Kidney (tissue), 22 donors: ENCODE measurements at places on chromosomes 11 and 22. TPM values are rescaled to one million over a fixed set of nuclear protein-coding genes. Genes with fewer than 3 reads are reported as not detected.
A peak's percentile ranks its signal among the peaks of the same experiment; 100 is the strongest.

The VPREB3 gene
- 1.3 TPM for polyA plus RNA-seq

DNA sequence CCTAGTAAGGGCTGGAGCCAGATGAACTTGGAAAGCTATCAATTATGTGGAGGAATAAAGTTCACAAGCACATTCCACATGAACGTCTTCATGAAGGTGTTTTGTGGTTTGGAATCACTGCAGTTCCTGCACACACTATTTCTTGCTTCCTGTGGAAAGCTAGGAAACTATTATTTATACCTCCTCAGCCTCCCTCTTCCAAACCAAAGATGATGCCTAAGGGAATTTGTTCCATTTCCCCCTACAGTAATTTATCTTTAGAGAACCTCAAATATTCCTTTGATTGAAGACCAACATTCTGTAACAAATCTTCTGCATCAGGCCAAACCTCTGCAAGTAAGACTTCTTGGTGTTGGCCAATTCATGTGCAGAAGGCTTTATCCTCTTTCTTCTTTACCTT, 115.8 kb upstream of the ARHGAP20 start:
- H3K4me1 ChIP-seq, result no peaks in the 10 kb centered on the region
- H3K27me3 ChIP-seq, result no peaks in the 10 kb centered on the region

- DNase-seq, result no peak
- H3K27ac ChIP-seq, result no peak overlapping the region
- H3K4me1 ChIP-seq, result peaks cover 6% of the 10 kb centered on the region
- no peaks in the 10 kb centered on the region for H3K36me3 ChIP-seq
Observed at GRCh38 chr11:94142308-94143281, 14.0 kb downstream of the PANX1 start.

- H3K27ac ChIP-seq, result no peak overlapping the region
- no peaks in the 10 kb centered on the region for H3K36me3 ChIP-seq
- no peaks in the 10 kb centered on the region for H3K27me3 ChIP-seq
- no peak for DNase-seq
- H3K4me3 ChIP-seq, result no peak overlapping the region
Observed at GRCh38 chr11:3115321-3115720, 49.8 kb downstream of the OSBPL5 start.

The CENATAC gene
- 19.8 TPM for polyA plus RNA-seq

GRCh38 chr11:77517226-77517625, 43.3 kb upstream of the PAK1 start:
- H3K4me1 ChIP-seq, result no peaks in the 10 kb centered on the region
- H3K27me3 ChIP-seq, result no peaks in the 10 kb centered on the region
- no peak for DNase-seq
- no peak overlapping the region for H3K4me3 ChIP-seq
- H3K27ac ChIP-seq, result no peak overlapping the region
- no peaks in the 10 kb centered on the region for H3K36me3 ChIP-seq

DNA sequence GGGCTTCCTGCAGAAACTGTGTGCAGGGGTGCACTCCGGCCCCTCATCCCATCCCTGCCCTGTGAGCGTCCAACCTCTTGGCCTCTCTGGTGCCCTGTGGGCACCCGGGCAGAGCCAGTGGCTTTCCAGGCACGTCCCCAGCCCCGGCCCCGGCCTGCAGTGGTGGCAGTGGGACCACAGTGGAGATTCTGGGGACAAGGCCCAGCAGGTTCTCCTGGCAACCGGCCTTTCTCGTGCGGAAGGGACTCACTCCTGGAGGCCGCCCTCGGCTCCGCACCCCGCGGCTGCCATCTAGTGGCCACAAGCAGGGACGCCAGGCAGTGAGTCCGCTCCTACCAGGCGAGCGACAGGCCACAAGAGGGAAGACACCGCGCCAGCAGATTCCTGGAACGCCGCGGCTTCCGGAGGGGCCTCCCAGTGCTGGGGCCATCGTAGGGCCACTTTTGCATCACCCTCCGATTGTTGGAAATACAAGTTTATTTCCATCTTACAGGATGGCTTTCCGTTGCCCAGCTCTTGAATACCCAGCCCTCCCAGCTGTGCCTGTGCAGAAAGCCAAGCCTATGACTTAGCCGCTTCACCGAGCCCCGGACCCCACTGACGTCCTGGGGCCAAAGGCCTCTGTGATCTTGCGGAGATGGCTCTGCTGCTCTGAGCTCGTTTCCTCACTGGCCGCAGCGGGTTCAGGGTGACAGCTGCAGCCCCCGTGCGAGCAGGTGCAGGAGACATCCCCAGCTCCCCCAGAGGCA, 357.3 kb downstream of the CTTN start:
- no peaks in the 10 kb centered on the region for H3K27me3 ChIP-seq
- no peaks in the 10 kb centered on the region for H3K4me1 ChIP-seq
- peak; percentile 84 for DNase-seq
- no peak overlapping the region for H3K27ac ChIP-seq

- peaks cover 8% of the 10 kb centered on the region for H3K4me1 ChIP-seq
- no peak for DNase-seq
- no peaks in the 10 kb centered on the region for H3K36me3 ChIP-seq
- H3K4me3 ChIP-seq, result no peak overlapping the region
Observed at GRCh38 chr11:108559340-108559739, 34.2 kb downstream of the EXPH5 start.

DNA sequence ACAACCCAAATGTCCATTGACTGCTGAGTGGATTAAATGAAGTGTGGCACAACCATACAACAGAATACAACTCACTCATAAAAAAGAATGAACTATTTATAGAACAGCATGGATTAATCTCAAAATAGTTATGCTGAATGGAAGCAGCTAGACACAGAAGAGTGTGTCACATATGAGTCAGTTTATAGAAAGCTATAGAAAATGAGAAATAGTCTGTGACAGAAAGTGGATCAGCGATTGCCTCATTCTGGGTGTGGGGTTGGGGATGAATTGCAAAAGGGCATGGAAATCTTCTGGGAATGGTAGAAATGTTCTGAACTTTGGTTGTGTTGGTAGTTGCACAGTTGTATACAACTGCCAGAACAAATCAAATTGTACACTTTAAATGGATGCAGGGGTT, 37.4 kb downstream of the PRR5L start:
- no peaks in the 10 kb centered on the region for H3K36me3 ChIP-seq
- no peaks in the 10 kb centered on the region for H3K27me3 ChIP-seq
- H3K4me3 ChIP-seq, result no peak overlapping the region
- no peak for DNase-seq
- H3K4me1 ChIP-seq, result no peaks in the 10 kb centered on the region

The ANKK1 gene
- polyA plus RNA-seq, result 0.19 TPM

GRCh38 chr11:113862435-113862834, 12.9 kb downstream of the USP28 start:
- H3K27ac ChIP-seq, result no peak overlapping the region
- peak; percentile 52 for DNase-seq
- H3K27me3 ChIP-seq, result no peaks in the 10 kb centered on the region

DNA sequence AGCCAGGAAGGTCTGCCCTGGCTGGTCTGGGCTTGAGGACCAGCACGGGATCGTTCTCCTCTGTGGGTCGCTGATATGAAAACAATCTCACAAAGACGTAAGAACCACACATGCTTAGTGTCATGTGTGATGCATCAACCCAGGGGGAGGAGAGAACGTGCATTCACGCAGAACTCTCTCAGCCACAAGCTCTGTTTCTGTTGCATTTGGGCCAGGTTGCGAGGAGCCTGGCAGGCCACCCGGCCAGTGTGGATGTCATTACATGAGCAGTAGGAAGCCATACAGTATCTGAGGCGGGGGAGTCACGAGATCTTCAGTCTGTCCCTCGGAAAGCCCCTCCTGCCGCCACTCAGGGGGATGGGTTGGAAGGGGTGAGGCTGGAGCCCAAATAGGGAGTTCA, 53.1 kb upstream of the KCNQ1OT1 start:
- no peak overlapping the region for H3K27ac ChIP-seq
- no peaks in the 10 kb centered on the region for H3K4me1 ChIP-seq
- peaks cover 2% of the 10 kb centered on the region for H3K36me3 ChIP-seq
- no peaks in the 10 kb centered on the region for H3K27me3 ChIP-seq

DNA sequence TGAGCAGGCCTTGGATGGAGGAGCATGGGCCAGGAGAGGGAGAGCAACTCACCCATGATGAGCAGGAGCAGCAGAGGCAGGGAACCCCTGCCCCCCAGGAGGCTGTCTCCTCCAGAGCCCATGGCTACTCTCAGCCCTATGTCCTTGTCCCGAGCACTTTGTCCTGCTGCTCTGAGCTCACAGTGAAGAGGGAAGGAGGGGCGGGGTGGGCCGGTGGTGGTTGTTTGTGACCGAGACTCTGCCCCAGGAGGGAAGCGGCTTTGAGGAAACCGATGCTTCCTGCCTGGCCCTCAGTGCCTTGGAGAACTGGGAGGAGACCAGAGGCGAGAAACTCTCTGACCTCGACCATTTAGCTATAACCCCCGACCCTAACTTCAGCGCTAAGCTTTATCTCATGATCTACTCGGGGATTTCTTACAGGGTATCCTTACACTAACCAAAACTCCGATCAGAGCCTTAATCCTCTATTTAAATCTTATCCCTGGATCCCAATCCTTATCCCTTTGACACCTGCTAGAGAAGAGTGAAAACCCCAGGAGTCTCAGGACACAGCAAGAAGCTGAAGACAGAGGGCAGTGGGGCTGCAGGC, at the start of gene ROBO4:
TSS of gene ROBO4 (minus strand) at position 192 of the 589 bp plus-strand sequence. CDS start at position 122, 70 bp downstream.
- no peaks in the 10 kb centered on the region for H3K27me3 ChIP-seq
- peak within 1 kb of the TSS; percentile 63 for H3K4me3 ChIP-seq
- peaks cover 3% of the 10 kb centered on the region for H3K4me1 ChIP-seq
- no peaks in the 10 kb centered on the region for H3K36me3 ChIP-seq
